AG04450 (cell line): ENCODE measurements at places on chromosomes 4 and X. TPM values are rescaled to one million over a fixed set of nuclear protein-coding genes. Genes with fewer than 3 reads are reported as not detected.

DNA sequence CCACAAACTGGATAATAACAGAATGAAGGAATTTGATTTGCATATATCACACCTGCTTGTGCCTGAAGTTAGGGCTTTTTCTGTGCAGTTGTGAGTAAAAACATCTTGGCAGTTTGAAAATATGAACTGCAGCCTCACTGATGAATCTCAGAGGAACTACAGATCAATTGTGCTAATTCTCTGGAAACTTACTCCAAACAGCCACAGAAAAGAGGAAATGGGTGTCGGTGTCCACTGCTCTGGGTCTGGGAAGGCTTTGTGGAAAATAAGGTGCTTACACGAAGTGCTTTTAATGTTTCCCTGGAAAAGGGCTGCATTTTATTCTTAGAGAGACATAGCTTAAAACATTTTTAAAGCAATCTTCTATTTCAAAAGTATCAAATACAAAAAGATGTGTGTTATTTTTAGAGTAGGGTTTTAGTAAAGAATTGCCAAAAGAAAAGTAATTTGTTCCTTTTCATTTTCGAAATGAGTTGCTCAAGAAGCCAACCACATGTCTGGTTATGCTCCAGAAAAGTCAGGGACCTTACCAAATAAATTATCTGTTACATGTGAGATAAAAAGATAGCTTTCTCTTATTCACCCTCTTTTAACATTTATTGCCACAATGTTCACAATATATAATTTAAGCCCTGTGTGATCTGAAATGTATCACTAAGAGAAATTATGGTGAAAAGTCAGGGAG is 240.1 kb downstream of the FRAS1 start:
- DNase-seq, result no peak

- DNase-seq, result no peak
Observed at GRCh38 chr4:118322831-118323502, 29.8 kb downstream of the PRSS12 start.

DNA sequence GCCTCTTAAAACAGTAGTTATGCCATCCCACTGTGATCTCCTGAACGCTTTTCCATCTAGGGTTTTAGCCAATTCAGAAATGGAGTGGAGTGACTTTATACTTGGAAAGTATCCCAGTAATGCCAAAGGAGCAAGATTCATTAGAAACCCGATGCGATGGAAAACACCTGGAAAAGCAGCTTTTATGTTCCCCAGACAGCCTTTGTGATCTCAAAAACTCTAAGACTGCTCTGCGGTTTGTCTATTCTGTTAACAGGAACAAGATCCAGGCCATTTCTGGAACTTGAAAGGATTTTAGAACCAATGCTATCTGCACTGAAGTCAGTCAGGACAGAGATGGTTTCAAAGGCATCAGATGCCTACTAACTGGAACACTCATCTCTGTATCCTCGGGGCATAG is 145.1 kb downstream of the APBB2 start:
- DNase-seq, result no peak

- DNase-seq, result no peak
Observed at GRCh38 chr4:140935254-140935653, 179.1 kb upstream of the TBC1D9 start.

DNA sequence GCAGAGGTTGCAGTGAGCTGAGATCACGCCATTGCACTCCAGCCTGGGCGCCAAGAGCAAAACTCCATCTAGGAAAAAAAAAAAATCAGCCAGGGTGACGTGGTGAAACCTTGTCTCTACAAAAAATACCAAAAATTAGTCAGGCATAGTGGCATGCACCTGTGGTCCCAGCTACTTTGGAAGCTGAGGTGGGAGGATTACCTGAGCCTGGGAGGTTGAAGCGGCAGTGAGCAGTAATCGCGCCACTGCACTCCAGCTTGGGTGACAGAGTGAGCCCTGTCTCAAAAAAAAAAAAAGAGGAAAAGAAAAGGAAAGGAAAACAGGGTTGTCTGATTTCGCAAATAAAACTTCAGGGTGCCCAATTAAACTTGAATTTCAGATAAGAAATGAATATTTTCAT is 106.1 kb downstream of the RBM47 start:
- no peak for DNase-seq

- no peak for DNase-seq
Observed at GRCh38 chrX:118570209-118570608, 74.6 kb downstream of the DOCK11 start.

GRCh38 chr4:118736900-118737299 is 51.7 kb downstream of the METTL14 start:
- DNase-seq, result no peak

DNA sequence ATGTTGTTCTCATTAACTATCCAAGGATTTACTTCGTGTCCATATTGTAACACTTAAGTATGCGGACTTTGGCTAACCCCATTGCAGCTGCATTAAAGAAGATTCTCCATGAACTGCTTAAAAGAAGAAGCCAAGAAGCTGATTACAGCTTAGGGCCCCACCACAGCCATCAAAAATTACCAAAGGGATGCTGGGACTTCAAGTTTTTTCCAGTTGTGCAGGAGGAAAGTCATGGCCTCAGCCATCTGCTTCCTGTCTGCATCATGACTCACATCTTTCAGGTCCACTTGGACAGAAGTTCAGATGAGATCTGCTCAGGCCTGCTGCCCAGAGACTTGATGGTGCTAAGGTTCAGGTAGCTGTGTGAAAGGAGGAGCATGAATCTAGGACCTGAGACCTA is 38.8 kb upstream of the CAPN6 start:
- no peak for DNase-seq

DNA sequence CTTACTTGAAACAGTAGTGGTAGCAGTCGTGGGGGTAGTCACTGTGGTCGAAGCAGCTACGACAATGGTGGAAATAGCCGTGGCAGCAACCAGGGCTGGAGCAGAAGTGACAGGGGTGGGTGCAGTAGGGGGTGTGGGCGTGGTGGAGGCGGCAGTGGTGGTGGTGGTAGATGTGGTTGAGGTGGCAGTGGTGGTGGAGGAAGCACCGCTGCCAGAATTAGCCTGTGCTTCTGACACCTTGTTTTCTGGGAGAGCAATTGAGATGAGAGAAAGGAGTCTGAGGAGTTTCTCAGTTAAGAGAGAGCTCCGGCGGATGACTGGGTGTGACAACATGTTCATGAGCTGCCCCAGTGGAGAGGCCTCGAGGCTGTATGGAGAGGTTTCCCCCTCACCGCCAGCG is 113.5 kb upstream of the HSD17B10 start:
- no peak for DNase-seq

GRCh38 chr4:84497504-84498202 is 1.4 kb downstream of the NKX6-1 start:
- DNase-seq, result no peak

- no peak for DNase-seq
Observed at GRCh38 chrX:45421806-45422205, 221.1 kb upstream of the DIPK2B start.

GRCh38 chr4:20251796-20252655 is at the start of gene SLIT2:
Gene SLIT2, plus strand, starts transcription at chr4:20251905. Its CDS starts 1,911 bp downstream, at chr4:20253816.
- DNase-seq, result peak; percentile 52

- no peak for DNase-seq
Observed at GRCh38 chr4:42483426-42484379, 86.4 kb downstream of the SHISA3 start.

DNA sequence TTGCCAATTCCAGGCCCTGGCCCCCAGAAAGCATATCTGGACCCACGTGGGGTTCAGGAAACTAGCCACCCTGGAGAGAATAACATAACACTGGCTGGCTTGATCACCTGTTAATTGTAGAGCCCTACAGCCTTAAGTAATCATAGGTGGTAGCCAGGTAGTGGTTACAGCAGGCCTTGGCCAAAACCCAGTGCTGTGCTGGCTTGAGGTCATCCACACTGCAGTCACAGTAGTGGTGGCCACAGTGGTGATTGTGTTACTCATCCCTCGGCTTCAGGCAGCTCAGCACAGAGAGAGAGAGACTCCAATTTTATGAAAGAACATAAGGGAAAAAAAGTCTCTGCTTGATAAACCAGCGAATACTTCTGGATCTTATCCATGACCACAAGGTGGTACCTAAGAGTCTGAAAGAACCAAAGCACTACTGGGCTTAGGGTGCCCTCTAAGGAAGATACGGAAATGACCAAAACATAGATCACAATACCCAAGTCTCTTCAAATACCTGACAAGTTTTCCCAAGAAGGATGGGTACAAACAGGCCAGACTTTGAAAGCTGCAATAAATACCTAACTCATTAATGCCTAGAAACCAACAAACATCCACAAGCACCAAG is 46.6 kb upstream of the CDX4 start:
- no peak for DNase-seq

DNA sequence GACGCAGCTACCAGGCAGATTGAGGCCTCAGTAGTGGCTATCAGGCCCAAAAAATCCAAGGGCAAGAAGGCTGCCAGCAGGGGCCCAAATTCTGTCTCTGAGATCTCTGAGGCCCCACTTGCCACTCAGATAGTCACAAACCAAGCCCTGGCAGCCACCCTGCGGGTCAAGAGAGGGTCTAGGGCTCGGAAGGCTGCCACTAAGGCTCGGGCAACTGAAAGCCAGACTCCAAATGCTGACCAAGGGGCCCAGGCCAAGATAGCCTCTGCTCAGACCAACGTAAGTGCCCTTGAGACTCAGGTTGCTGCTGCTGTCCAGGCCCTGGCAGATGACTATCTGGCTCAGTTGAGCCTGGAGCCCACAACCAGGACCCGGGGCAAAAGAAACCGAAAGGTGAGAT is 2.8 kb downstream of the TRO start:
- DNase-seq, result no peak

- peak; percentile 21 for DNase-seq
Observed at GRCh38 chr4:112082954-112083586, 62.2 kb upstream of the FAM241A start.

- no peak for DNase-seq
Observed at GRCh38 chr4:26788341-26788733, 72.3 kb upstream of the STIM2 start.

DNA sequence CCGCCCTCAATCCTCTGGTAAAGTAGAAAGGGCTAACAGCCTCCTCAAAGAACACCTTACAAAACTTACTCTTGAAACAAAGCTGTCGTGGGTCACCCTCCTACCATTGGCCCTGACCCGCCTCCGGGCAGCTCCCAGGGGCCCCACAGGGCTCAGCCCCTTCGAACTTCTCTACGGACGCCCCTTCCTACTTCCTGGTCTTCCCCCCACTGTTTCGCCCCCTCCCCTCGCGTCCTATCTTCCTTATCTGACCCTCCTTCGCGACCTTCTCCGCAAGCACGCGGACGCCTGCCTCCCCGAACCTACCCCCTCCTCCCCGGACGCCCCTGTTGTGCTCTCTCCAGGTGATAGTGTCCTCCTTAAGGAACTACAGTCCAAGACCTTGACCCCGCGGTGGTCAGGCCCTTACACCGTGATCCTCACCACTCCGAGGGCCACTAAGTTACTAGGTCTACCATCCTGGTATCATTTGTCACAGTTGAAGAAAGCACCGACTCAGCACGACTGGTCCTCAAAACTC is 963.1 kb downstream of the RPA4 start:
- no peak for DNase-seq

GRCh38 chrX:47170861-47171692 is 22.6 kb upstream of the UBA1 start:
- no peak for DNase-seq

- no peak for DNase-seq
Observed at GRCh38 chrX:49877397-49878101, 1.7 kb upstream of the USP27X start.

DNA sequence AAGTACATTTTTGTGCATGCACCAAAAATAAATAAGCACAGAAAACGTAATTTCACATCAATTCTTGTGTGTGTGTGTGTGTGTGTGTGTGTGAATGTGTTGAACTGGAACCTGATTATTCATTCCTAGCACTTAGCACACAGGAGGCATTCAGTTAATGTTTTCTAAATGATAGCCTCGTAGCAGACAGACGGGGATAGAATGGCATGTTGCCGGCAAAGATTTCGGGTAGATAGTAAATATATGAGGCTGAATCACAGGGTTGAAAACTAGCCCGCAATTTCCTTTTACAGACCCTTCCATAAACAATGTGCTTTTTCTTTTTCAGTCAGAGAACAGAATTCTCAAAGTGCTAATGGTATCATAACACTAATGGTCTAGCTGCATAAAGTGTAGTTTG is 13.5 kb downstream of the MAOB start:
- no peak for DNase-seq

GRCh38 chr4:82284858-82285805 is 88.7 kb downstream of the HNRNPD start:
- DNase-seq, result peak; percentile 94

- DNase-seq, result no peak
Observed at GRCh38 chr4:61442936-61443335, 242.8 kb downstream of the ADGRL3 start.

DNA sequence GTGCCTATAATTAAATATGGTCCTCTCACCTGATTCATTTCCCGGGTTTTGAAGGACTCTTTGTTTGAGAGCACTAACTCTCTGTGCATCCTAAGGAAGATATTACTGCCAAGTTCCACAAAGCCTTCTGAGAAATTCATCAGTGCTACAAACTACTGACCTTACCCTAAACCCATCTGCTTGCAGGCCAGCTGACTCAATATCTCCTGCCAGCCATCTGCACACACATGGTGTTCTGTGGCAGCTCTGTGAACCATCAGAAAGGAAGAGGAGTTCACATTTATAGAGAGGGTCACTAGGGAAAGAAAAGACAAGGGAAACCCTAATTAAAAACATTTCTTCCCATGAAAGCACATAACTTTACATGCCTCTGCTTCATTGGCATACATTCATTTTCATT is 156.7 kb downstream of the ATP10D start:
- no peak for DNase-seq

DNA sequence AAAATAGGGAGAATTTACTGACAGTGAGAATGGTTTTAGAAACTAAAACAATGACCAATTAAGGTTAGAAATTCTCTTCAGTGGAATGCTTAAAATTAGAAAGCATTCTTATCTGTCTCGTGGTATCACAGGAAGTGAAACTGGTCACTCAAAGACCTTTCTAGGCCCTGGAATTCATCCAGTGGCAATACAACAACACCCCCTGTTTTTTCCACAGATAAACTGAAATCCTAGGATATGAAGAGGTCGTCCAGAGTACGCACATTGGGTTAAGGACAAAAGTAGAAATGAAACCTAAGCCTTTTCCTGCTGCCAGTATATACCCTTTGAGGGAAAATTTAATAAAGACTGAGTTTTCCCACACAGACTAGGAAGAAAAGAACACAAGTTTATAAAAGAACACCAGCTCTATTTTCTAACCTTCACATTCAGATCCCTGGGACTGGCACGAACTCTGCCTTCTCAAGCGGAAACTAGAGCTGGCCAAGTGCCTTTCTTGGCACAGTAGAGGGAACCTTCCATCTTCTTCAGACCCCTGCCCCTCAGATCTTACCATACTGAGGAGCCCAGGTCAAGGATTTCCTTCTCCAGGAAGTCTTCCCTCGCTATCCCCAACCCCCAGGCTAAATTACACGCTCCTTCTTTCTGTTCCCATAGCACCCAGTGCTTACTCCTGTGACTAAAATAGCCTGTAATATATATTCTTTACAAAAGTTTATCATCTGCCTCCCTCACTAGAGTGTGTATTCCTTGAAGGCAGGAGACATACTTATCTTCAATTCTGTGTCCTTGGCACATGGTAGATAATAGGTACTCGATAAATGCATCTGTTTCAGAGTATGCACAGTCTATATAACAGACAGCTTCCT is 16.9 kb downstream of the LHFPL1 start:
- DNase-seq, result no peak

- DNase-seq, result no peak
Observed at GRCh38 chr4:54227256-54228055, 1.6 kb upstream of the PDGFRA start.

C4orf36 gene
- 1.2 and 1.3 TPM in 2 replicates for polyA plus RNA-seq

MID2 gene
- polyA plus RNA-seq, result 1.3 and 1.6 TPM in 2 replicates

EDA gene
- 0.02 TPM in 1 of 2 replicates, not detected in the other for polyA plus RNA-seq

TDO2 gene
- 0.55 and 0.84 TPM in 2 replicates for polyA plus RNA-seq

CAPN6 gene
- polyA plus RNA-seq, result not detected in 2 replicates

SMIM31 gene
- not detected in 2 replicates for polyA plus RNA-seq

LRIT3 gene
- polyA plus RNA-seq, result not detected in 2 replicates

PCDH7 gene
- polyA plus RNA-seq, result 18.5 and 20.0 TPM in 2 replicates
